ENCODE measurements at places on chromosomes 12 and 14.

DNA sequence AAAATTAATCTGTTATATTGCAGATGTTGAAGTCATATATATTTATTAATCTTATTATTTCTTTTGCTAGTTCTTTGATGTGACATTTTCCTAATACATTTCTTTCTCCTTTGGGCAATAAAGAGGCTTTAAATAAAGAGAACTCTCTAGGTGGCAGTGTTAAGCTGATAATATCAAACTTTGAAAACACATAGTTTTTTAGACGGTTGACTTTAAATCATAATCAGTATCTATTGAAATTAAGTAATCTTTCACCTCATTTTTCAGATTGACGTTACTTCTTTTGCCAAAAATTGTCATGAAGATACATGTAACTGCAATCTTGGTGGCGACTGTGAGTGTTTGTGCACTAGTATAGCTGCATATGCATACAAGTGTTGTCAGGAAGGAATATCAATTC is 130.8 kb upstream of the PTPRQ start:
- no peak for DNase-seq

DNA sequence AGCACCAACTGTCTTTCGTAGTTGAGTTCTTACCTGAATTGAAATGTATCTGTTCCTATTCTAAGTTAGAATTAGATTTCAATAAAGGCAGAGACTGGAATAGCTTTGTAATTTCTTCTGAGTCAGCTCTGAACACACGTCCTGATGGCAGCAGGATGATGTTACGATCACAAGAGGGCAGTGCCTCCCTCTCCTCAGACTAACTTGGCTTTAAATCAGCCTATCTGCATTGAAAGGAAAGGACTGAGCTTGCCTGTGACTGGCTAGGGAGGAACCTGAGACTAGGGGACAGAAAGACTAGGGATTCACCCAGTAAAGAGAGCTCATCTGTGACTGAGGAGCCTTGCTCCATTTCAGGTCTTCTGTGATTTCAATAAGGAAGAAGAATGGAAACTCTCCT is 323.7 kb upstream of the OR4E1 start:
- DNase-seq: no peak

DNA sequence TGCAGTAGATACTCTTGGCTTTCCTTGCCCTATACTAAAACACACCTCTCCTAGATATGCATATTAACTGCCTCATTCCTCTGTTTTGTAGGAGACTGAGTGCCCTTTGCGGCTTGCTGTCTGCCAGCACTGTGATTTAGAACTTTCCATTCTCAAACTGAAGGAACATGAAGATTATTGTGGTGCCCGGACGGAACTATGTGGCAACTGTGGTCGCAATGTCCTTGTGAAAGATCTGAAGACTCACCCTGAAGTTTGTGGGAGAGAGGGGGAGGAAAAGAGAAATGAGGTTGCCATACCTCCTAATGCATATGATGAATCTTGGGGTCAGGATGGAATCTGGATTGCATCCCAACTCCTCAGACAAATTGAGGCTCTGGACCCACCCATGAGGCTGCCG is 15.4 kb downstream of the TRAFD1 start:
- DNase-seq: no peak

GRCh38 chr12:55845785-55846496 is 3.2 kb upstream of the MMP19 start:
- DNase-seq: no peak

DNA sequence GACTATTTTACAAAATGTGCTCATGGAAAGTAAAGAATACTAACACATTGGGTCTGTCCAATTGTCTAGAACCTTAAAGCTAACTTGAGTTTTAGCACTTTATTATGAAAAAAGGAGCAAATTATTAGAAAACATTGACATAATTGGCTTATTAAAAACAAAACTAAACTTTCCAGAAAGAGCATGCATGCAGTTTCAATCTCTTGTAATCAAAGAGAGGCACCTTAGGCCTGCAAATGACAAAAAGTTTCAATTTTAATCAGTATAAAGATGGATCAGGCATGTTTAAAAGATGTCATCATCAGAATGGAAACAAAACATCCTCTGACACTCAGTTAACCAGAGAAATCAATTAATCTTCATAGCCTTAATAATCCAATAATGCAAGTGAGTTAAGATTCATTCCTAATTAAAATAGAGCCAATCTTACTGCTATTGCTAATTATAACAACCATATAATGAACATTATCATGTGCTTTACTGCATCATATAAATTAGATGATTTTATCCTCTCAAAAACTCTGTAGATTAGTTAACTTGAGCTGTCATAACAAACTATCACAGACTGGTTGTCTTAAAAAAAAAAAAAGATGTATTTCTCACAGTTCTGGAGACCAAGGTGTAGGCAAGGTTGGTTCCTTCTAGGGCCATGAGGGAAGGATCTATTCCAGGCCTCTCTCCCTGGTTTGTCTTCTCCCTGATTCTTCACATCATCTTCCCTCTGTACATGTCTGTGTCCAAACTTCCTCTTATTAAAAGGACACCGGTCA is 131.4 kb downstream of the RPAP3 start:
- no peak for DNase-seq

- no peak for DNase-seq
Measured at GRCh38 chr12:52802442-52802841, 6.5 kb upstream of the KRT3 start.

DNA sequence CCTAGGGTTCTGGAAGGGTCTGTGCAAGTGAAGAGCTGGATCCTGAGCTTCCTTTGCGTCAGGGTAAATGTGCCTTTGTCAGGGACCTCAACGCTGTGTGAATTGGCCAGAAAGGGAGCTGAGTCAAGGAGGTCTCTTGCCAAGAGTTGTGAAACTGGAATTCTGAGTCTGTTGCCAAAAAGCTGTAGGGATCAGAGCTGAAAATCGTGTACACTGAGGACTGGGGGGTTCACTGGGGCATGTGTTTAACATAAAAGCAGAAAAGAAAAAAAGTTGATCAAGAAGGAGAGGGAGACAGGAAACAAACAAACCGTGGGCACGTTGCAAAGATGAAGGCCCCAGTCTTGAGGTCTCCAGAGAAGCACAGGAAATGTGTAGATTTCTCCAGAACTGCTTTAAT is 1081.5 kb downstream of the VRK1 start:
- DNase-seq: no peak

DNA sequence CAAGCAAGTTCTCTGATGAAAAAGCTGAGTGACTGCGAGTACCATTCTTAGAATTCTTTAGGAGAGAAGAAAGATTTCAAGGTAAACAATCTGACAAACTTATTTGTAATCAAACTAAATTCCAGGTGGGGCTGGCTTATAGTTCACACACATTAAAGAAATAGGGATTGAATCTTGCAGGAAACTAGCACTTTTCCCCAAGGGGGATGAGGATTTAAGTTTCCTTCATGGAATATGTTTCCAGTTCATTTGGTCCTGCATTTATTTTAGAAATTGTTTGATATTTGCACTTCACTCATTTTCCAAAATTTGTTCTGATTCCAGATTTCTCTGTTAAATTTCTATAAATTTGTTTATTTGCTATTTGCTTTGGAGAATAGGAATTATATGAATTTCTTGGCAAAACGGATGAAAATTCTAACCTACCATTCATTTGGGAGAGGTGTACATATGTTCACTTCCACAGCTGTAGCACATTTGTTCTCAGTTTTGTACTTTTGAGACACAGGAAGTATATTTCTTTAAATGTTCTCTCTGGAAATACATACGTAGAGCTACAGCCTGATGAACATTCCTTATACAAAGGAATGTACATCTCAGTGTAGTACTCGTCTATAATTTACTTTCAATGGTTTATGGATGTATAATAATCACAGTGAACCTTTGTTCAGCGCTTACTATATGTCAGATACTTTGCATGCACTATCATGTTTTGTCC is 145.5 kb downstream of the AKAP6 start:
- DNase-seq: no peak

DNA sequence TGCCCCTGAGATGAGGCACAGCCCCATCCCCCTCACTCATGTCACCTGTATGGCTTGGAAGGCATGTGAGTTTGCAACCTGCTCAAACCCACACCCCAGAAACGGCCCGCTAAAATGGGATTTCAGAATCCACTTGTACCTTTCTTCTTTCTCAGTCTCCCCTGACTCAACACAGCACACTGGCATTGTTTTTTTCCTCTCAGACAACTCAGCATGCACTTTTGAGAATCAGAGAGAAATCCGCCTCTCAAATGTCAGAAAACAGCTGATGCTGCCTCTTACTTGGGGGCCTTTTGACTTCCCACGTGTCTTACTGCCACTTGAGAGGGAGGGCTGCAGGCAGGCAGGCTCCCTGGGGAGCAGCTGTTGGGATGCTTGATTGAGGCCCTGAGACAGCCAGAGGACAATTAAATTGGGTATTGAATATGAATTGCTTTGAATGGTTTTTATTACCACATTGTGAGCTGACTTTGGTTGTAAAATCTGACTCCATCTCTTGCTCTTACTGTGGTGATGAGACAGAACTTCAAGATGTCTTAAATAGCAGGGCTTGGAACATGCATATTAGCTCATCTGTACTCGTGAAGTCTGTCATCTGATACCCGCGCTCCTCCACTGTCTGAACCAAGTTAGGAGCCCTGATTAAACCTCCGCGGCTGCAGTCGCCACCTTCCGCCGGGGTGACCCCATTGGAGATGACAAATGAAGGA is 96.6 kb downstream of the APAF1 start:
- no peak for DNase-seq

GRCh38 chr14:21043974-21044618 is 1.9 kb downstream of the RNASE7 start:
- DNase-seq: peak; percentile 46

DNA sequence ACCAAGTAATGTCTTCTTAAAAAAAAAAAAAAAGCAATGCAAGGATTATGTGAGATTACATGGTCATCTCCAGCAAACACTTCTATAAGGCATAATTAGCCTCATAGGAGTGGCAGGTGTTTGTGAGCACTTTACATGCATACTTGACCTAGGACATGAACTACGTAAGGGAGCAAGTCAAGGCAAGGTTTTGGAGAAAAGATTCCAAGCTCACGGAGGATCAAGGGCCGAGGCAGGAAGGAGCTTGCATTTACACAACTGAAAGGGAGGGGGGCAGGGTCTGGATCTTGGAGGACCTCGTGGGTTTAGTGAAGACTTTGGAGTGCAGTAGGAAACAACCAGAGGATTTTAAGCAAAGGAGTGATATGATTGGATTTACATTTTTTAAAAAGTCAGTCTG is 112.5 kb downstream of the CCER1 start:
- DNase-seq: no peak

GRCh38 chr12:120110550-120111501 is 5.7 kb downstream of the RAB35 start:
- no peak for DNase-seq

- no peak for DNase-seq
Measured at GRCh38 chr14:105883066-105884005, 357.0 kb downstream of the TMEM121 start.

DNA sequence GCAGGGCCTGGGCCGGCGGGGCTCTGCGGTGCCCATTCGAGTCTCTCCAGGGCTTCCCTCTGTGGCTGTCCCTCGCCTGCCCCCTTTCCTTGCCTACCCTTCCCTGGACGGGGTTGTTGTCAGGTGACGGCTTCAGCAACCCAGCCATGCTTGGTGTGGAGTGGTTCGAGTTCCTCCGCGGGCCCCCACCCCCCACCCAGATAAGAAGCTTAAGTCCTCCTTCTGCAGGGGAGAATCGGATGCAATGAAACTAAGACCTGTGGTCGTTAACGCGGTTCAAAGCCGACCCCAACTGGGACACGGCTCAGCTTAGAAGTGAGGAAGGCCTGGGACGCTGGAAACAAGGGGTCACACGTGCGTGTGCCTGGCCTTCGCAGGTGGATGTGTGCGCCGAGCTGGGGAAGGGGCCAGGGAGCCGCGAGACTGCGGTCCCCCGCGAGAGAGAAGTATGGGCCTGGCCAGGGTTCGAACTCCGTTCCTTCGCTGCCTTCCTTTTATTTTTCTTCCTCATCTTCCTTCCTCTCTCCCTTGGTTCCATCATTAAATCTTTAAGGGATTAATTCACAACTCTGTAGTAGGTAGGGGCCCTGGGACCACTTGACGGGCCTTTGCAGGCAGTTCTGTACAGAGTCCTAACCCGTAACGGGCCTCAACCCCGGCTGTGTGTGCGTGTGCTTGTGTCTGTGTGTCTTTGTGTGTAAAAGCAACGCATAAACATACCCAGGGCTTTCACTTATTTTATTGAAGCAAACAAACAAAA is 3.5 kb downstream of the TTC6 start:
- no peak for DNase-seq

DNA sequence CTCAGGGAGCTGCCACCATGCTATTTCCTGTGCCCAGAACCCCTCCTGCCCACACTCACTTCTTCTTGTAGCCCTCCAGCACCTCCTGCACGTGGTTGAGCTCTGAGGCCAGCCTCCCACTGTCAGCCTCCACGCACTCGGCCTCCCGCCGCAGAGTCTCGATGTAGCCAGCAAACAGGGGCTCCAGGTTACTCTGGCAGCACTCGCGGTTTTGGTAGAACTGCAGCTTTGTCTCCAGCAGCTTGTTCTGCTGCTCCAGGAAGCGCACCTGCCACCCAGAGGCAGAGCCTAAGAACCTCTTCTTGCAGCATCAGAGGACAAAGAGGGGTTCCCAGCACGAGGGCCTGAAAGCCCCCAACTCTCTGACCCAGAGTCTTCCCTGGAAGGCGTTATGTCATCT is 2.1 kb downstream of the KRT83 start:
- no peak for DNase-seq

DNA sequence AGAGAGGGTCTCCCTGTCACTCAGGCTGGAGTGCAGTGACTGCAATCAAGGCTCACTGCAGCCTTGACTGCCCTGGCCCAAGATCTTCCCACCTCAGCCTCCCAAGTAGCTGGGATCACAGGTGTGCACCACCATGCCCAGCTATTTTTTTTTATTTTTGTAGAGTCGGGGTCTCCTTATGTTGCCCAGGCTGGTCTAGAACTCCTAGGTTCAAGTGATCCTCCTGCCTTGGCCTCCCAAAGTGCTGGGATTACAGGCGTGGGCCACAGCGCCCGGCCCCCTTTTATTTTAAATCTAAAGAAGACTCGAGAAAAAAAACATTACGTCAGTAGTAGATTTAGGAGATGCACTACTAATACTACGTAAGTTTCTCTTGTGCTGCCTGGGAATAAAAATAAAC is 14.3 kb downstream of the FOS start:
- DNase-seq: no peak

- peak; percentile 80 for DNase-seq
Measured at GRCh38 chr14:102323102-102323501, 3.6 kb downstream of the ZNF839 start.

DNA sequence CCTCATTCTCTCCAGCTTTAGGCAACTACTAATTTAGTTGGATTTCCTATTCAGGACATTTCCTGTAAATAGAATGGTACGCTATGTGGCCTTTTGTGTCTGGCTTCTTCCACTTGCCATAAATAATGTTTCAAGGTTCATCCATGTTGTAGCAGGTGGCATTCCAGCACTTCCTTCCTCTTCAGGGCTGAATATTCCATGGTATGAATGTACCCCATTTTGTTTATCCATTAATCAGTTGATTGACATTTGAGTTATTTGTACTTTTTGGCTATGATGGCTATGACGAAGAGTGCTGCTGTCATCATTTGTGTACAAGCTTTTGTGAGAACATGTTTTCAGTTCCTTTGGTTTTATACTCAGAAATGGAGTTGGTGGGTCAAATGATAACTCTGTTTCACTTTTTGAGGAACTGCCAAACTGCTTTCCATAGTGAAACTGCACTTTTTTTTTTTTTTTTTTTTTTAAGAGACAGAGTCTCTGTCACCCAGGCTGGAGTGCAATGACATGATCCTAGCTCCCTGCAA is 6.5 kb upstream of the CDK2AP1 start:
- no peak for DNase-seq
